ENCODE measurements at places on chromosomes 3 and 15.

DNA sequence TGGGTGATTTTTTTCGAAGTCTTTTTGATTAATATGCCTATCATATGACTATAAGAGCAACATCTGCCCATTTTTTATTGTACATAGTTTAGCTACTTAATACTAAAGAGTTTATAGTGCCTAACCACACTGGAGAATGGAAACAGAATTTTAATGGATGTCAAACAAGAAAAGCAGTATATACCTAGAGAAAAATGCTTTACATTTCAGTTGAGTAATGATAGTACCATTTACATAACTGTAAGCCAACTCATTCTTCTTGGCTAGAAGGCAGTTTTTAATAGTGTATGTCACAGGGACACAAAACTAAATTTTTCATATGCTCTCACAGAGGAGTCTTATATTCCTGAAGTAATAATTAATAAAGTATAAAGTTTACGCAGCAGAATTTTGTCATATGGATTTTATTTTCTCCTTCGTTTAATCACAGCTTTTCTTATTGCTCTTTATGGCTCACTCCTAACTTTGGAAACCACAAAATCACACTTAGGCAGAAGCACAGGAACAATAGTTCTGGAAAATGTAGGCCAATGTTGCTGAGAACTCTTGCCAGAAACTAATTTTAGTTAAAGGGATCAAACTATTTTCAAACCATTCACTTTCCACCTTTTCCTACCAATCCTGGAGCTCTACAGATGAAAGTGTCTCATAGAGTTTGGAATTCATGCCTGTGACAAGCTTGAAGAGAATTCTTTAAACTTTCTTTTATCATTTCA, 243.6 kb downstream of the ZIC1 start:
- no peak for DNase-seq

GRCh38 chr3:134352031-134352671, 22.1 kb downstream of the AMOTL2 start:
- DNase-seq: no peak

- DNase-seq: no peak
Measured at GRCh38 chr3:180329187-180329586, 272.8 kb upstream of the TTC14 start.

GRCh38 chr3:162087361-162087760, 590.8 kb downstream of the OTOL1 start:
- DNase-seq: no peak

GRCh38 chr3:108234387-108234957, 12.2 kb upstream of the IFT57 start:
- DNase-seq: no peak

DNA sequence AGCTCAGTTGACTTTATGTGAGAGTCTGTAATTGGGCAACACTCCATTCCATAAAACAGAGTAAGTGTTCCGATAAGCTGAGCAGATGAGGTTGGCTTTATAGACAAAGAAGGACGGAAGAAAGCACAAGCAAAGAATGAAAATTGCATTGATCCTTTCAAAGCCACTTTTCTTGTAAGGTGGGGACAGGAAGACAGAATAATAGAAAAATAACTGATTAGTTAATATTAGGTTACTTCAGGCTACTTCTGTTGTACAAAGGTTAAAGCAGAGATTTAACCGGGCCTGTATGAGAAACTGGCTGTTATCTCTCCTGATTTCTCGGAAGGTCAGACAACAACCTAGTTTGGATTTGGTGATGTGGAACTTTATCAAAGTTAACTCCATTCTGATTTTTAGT, 15.5 kb upstream of the GPR160 start:
- DNase-seq: no peak

- DNase-seq: no peak
Measured at GRCh38 chr15:88932271-88932874, 19.2 kb upstream of the MFGE8 start.

GRCh38 chr3:171125010-171125409, 98.5 kb upstream of the SLC2A2 start:
- no peak for DNase-seq

- no peak for DNase-seq
Measured at GRCh38 chr15:80635953-80636352, 59.2 kb upstream of the ABHD17C start.

DNA sequence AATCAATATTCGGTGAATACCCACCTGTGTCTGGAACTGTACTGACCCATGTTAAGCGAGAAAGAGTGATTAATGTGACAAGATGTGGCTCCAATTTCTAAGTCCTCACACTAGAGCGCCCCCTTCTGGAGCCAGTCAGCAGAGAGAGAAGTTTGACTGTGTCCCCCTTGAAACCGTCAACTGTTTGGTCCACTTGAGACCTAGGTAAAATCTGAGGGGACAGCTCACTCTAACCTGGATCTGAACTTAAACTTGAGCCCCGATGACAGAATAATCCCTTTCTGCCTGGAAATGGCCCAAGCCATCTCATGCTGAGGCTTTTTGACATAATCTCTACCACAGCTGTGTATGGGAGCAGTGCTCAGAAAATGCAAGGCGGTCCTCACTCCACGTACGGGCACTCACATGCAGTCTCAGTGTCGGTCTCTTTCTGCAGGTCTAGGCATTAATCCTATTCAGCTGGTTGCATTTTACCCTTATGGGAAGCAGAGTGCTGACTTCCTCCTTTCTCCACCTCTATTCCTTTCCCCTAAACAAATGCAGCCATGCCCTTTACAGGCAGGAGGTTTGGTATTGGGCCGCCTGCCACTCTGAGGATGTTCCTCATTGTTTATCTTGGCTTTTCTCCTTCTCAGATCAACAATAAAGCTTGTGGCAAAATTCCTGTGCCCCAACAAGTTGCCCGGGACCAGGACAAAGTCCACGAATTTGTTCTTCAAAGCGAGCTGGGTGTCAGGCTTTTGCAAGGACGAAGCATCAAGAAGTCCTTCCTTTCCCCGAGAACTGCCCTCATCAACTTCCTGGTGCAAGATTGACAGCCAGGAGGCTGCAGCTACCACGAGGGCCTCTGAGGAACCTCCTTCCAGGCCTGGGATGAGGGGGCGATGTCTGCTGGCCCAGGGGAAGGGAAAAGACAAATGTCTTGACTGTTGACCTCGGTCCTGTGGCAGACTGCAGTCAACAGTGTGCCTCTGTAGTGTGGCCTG, 47.5 kb upstream of the LIMD1 start:
- peak; percentile 32 for DNase-seq

- no peak for DNase-seq
Measured at GRCh38 chr15:78061963-78062427, 15.5 kb downstream of the TBC1D2B start.

DNA sequence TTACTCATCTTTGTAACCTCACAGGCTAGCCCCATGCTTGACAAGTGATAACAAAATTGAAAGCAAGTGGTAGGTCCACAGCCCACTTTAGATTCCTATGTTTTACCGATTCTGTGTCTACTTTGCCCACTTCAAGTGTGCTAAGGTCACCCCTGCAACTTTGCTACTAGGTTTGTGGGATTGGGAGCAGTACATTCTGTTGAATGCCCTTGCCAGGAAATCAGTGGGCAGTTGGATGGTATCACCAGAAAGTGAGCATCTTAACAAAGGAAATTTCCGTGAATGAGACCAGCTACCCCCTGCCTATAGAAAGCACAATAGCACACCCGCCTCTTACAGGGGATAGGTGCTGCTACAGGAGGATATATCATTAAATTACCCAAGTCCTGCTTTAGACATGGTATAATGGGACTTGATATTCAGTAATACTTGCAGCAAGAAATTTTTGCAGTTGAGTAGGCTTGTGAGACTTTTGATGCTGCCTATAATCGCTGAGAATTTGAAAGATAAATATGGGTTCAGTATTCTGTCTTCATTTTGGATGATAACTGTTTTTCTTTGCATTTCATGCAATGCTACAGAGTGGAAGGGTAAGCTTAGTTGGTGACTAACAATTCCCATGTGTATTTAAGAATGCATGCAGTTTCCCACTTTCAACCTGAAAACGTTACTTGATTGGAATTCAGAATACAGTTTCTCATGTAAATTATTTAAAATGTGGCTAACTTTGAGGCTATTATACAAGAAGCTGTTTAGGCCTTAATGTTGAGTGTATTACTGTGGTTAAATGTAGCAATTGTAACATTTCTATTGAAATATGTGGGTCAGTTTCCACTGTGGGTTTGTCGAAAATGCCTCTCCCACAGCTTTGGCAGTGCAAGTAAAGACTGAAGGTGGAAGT, 9.5 kb downstream of the EBLN2 start:
- no peak for DNase-seq

- no peak for DNase-seq
Measured at GRCh38 chr3:142931222-142931621, 32.3 kb downstream of the PAQR9 start.

DNA sequence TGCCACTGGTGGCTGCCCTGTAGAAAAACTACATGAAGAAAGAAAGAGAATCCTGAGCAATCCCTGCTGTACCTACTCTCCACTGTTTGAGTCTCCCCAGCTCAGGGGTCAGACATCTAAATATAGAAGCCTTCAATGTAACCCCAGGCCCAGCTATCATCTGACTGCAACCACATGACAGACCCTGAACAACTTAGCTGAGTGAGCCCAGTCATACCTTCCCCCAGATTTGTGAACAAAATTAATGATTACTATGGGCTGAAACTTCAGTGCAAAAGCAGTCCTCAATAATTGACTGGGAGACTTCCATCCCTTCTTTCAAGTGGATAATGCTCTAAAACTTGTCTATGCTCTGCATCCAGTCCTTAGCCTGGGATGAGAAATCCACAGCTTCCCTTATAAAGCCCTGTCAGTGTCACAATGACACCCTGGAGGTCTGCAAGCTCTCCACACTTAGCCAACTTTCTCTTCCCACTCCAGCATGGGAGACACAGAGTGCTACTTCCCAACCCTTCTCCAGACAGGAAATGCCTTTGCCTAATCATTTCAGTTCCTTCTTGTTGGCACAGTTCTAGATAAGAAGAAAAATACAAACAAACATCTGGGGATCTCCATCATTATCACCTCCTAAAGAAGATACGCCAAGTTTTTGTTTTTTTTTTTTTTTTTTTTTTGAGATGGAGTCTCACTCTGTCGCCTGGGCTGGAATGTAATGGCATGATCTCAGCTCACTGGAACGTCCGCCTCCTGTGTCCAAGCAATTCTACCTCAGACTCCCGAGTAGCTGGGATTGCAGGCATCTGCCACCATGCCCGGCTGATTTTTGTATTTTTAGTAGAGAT, 198.5 kb upstream of the GADL1 start:
- DNase-seq: no peak

DNA sequence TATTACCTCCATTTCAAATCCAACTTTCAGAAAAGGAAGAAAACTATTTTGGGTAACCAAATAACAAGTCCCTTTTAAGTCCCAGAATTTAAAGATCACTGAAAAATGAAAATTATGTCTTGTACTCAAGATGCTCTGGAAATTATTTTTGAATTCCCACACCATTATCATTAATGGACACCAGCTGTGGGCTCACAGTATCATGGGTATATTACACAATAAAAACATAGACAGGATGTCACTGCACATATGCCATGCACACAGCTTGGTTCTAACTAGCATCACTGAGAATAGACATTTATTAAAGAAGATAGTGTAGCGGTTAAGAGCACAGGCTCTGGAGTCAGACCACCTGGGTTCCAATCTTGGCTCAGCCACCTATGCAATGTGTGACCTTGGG, 130.4 kb downstream of the FRMD5 start:
- DNase-seq: no peak

DNA sequence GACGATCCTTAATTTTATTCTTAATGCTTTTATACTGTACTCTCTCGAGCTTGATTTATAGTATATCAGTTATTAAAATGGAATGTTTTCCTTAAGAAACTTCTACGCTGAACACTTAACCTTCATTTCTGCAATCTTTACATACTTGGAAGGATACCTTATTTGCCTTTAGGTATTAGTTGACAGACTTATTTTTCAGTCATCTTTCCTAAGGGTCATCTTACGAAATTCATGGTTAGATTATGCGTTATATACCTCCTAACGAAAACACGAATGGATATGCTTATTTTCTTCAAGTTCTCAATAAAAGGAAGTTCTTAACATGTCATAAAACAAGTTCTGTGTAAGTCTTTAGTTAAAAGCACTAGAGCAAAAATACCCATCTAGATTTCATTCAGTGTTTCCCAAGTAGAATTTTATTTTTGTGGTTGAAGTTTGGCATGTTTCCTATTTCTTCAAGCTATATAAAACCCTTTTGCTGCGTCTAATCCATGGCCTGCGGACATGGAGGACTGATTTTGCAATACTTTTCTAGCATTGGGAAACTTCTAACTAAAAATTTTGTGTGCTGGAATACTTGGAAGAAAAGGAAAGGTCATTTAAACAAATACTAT, 231.3 kb downstream of the TP63 start:
- DNase-seq: no peak

GRCh38 chr3:4551794-4552442, 58.8 kb downstream of the ITPR1 start:
- no peak for DNase-seq

DNA sequence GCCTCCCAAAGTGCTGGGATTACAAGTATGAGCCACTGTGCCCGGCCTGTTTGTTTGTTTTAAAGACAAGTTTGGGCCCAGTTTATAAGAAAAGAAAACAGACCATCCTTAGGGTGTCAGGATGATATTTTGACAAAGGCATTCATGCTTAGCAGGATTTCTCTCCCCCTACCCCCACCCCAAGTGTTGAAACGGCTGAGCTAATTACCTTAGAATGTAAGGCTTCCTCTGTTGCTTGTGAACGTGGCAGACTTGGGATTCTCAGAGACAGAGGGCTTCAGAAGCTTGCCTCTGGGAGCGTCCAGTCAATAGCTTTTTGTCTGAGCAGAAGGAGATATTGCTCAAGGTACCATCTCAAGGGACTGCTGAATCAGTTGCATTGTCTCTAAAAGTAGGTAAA, 24.0 kb downstream of the FLNB start:
- no peak for DNase-seq

DNA sequence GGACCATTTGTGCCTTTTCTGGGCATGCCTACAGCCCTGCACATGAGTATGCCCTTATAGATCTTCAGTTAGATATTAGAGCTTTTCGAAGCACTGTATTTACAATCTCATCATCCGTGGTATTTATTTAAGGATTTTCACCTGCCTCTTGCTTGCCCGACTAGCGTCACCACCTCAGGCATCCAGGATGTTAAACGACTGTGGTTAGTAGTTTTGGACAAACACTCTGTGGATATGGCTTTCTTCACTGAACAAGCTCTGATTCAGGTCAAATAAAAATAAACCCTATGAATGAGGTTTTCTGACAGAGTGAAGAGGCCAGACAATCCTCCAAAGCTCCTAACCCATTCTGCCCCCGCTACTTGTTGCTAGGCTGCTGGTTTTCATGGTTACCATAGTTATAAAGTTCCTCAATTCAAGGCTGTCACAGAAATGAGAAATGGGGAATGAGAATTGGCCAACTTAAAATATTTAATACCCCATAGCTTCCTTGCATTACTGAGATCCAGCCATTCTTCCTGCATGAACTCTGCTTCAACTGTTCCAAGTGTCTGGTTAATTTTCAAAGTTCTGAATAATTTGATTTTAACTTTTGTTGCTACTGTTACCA, 440.1 kb downstream of the GABRG3 start:
- no peak for DNase-seq

- DNase-seq: no peak
Measured at GRCh38 chr3:14483286-14483685, 56.9 kb downstream of the GRIP2 start.

DNA sequence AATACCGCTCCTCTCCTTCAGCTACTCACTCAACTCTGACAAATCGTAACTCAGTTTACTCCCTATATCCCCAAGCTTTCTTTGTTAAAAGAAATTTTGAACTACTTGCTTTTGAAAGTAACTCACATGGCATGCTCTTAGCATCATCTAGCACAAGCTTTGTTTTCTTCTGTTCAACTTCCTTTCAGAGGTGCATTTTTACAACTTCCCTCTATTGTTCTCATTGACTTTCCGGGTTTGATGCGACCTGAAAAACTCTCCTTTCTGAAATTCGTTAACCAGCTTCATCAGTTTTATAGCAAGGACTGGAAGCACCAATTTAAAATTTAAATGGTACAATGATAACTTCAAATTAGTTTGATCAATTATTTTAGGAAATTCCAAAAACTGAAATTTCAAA, 629.5 kb upstream of the TGFBR2 start:
- no peak for DNase-seq

Measured in activated CD4-positive, alpha-beta memory T cell treated with anti-CD3 and anti-CD28 coated beads, Interleukin-2, amount 10 ng/mL, durations not matched to agents 7 days and 5 days (primary cell).